HT1080 (cell line): ENCODE measurements at places on chromosomes 6 and 20. TPM values are rescaled to one million over a fixed set of nuclear protein-coding genes. Genes with fewer than 3 reads are reported as not detected.

Gene BFSP1
- 0.98 and 1.7 TPM in 2 replicates for total RNA-seq

DNA sequence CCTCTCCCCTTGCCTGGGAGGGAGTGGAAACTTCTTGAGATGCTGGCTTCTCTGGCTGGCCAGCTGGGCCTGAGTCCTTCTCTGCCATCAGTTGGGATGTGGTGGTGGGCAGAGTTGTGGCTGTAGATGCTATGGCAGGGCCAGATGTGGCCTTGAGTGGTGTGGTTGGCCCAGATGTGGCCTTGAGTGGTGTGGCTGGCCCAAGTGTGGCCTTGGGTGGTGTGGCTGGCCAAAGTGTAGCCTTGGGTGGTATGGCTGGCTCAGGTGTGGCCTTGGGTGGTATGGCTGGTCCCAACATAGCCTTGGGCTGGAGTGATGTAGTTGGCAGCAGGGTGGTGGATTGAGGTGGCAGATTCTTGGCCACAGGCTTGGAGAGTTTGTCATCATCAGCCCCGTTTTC, 36.7 kb downstream of the C6orf132 start:
- DNase-seq: no peak

Gene NOX3
- total RNA-seq: not detected in 2 replicates

- peak; percentile 76 for DNase-seq
Measured at GRCh38 chr6:21588481-21589351, 4.8 kb upstream of the SOX4 start.

Gene RAD21L1
- total RNA-seq: 0.17 and 0.59 TPM in 2 replicates

DNA sequence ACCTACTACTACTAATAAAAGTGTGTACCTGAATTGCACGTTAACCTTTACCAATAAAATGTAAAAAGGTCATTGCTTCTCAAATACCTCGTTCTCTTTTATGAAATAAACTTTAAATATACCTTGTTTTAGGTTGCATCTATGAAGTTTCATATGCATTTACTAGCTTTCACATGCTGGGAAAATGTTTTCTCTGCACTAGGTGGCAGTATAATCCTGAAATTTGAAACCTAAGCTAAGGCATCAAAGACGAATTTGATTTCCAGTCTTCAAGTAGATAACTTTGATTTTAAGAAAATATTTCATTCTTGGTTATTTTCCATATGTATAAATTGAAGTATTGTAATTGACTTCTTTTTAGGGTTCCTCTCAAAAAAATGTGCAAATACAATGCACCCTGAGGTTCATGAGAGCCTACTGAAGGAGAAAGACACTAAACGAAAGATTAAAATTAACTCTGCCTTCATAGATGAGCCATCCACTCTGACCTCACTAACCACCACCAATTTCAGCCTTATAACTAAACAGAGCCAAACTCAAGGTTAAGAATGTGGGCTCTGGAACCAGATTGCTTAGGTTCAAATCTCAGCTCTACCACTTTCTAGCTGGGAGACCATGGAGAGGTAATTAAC, 7.3 kb upstream of the COL9A1 start:
- DNase-seq: peak; percentile 38
